ENCODE measurements at places on chromosomes 7 and 10. TPM values are rescaled to one million over a fixed set of nuclear protein-coding genes. Genes with fewer than 3 reads are reported as not detected.

DNA sequence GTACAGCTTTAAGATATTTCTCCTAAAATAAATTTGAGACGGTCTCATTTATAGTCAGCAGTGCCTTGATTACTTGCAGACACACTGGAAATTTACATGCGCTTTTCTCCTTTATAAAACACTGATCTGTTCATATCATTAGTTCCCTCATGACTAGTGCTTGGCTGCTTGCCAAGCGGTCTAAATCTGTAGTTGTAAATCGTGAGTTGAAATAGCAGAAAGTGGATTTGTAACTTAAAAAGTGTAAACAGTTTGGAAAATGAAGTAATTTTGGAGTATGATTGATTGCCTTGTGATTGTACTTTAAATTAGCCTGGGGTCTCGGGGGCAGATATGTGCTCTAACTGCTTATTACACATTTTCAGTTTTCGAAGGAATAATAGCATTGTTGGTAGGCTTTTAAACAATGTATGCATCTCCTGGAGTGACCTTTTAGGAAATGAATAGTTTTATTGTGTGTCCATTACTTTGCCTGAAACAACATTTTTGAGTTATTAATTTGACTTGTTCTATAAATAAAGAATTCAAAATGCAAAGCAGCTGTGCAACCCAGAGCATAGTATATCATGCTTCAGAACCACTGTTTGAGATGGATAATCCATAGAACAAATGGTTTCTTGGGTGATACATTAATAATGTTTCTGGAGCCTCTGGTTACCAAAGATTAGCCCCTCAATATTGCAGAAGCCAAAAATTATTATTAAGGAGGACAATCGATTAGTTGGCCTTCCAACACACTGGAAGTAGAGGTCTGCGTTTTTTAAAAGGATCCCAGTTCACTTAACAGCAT is 73.3 kb downstream of the ARID5B start:
- no peak for DNase-seq

The SPDYE6 gene
- not detected for total RNA-seq

GRCh38 chr7:77420986-77421672 is 5.0 kb upstream of the GSAP start:
- no peak for DNase-seq

DNA sequence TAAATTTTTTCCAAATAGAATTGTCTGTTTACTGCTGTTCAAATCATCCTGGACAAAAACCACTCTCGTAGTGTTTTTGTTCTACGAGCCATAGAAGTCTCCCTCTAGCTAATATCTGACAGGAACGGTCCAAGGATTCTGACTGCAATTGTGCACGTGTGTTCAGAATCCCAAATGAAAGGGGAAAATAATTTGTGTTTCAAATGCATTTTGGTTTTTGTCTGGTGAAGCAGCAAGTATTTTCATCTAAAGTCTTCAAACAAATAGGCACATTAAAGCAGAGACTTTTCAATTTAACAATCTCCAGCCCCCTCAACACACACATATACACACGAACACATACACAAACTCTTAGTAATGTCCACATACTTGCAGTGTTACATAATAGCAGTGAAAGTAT is 475 bp downstream of the NEUROD6 start:
- no peak for DNase-seq

The CYP2C19 gene
- total RNA-seq, result 13.0 TPM

The MKX gene
- 0.30 TPM for total RNA-seq

- no peak for DNase-seq
Measured at GRCh38 chr7:21616796-21617436, 74.1 kb downstream of the DNAH11 start.

The PNLIPRP2 gene
- total RNA-seq, result 0.88 TPM

The CHN2 gene
- 56.5 TPM for total RNA-seq

- no peak for DNase-seq
Measured at GRCh38 chr7:155260498-155260872, 37.2 kb upstream of the INSIG1 start.

GRCh38 chr7:140676306-140676705 is 3.6 kb downstream of the ADCK2 start:
- DNase-seq, result no peak

The GPR15LG gene
- total RNA-seq, result 0.20 TPM

GRCh38 chr7:131883769-131884168 is 327.3 kb upstream of the PODXL start:
- DNase-seq, result no peak

The MYH16 gene
- total RNA-seq, result not detected

GRCh38 chr10:28294169-28294532 is 8.7 kb downstream of the MPP7 start:
- no peak for DNase-seq

Measured in left lobe of liver (tissue), 2 donors.